ENCODE measurements at places on chromosomes 6 and 20. TPM values are rescaled to one million over a fixed set of nuclear protein-coding genes. Genes with fewer than 3 reads are reported as not detected.

HUS1B gene
- total RNA-seq, result not detected

SLC25A27 gene
- 11.7 TPM for total RNA-seq

DNA sequence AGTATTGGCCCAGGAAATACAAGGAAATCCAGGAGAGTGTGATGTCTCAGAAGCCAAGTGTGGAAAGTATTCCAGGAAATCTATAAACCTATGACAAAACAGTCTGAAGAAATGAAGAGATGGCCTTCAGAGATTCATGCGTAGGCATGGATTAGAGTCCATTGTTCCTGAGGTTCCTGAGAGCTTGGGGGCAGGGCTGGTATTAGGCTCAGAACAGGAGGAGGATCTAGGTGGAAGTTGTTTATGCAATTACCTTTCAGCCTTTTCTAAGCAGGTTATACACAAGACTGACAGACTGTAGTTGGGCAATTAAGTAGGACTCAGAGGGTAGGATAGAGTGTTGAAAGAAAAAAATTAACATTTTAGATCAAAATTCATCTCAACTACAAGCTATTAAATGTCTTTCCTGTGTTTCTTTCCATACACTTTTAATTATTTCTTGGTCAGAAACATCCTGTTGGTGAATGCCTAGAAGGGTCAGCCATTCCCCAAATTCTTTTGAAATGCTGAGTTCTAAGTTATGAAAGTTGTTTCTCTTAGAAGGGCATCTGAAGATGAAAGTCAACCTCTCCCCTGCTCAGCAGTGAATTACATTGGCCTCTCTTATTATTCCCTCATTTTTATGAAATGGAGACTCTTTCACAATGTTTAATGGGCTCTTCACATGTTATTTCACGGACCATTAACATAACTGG lies 201.2 kb upstream of the MYLIP start:
- DNase-seq, result no peak
- H3K36me3 ChIP-seq, result no peaks in the 10 kb centered on the region
- H3K4me3 ChIP-seq, result no peak overlapping the region

SENP6 gene
- total RNA-seq, result 24.4 TPM

DNA sequence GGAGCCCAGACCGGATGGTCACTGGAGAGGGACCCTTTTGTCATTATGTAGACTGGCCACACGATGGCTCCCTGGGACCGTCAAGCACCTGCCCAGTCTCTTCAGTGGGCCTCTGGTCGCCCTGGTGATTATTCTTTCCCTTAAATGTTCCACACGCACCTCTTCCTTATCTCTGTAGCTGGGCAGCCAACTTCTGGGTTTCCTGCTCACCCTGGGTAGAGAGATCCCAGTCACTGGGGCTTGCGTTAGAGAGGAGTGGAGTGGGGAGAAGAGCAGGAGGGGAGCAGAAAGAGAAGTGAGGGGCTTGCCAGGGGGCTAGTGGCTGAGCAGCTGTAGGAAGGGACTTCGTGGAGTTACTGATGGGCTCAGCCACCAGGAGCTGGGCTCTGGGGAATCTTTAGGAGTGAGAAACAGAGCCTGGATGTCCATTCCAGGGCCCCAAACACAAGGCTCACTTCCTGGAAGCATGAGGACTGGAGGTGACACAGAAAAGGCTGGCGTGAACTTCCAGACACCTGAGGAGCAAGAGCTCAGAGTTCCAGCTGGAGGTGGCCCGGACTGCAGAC lies 150.1 kb downstream of the DHX35 start:
- no peaks in the 10 kb centered on the region for H3K4me1 ChIP-seq
- H3K27me3 ChIP-seq, result no peaks in the 10 kb centered on the region
- no peak overlapping the region for H3K27ac ChIP-seq

GRCh38 chr20:47456041-47456537 lies 45.6 kb upstream of the NCOA3 start:
- H3K27me3 ChIP-seq, result no peaks in the 10 kb centered on the region
- DNase-seq, result no peak
- H3K4me1 ChIP-seq, result no peaks in the 10 kb centered on the region
- no peak overlapping the region for H3K4me3 ChIP-seq

GRCh38 chr6:47083586-47084047 lies 41.5 kb upstream of the ADGRF1 start:
- peak; percentile 61 for DNase-seq
- H3K27ac ChIP-seq, result no peak overlapping the region
- no peak overlapping the region for H3K4me3 ChIP-seq
- no peaks in the 10 kb centered on the region for H3K27me3 ChIP-seq

- H3K4me3 ChIP-seq, result no peak overlapping the region
- no peaks in the 10 kb centered on the region for H3K4me1 ChIP-seq
- DNase-seq, result no peak
- no peaks in the 10 kb centered on the region for H3K27me3 ChIP-seq
- no peaks in the 10 kb centered on the region for H3K36me3 ChIP-seq
- no peak overlapping the region for H3K27ac ChIP-seq
Observed at GRCh38 chr20:42493001-42493400, 696.7 kb downstream of the PTPRT start.

- H3K27ac ChIP-seq, result no peak overlapping the region
- H3K36me3 ChIP-seq, result no peaks in the 10 kb centered on the region
- H3K27me3 ChIP-seq, result no peaks in the 10 kb centered on the region
- DNase-seq, result no peak
Observed at GRCh38 chr6:125519367-125519766, 217.6 kb upstream of the HDDC2 start.

DNA sequence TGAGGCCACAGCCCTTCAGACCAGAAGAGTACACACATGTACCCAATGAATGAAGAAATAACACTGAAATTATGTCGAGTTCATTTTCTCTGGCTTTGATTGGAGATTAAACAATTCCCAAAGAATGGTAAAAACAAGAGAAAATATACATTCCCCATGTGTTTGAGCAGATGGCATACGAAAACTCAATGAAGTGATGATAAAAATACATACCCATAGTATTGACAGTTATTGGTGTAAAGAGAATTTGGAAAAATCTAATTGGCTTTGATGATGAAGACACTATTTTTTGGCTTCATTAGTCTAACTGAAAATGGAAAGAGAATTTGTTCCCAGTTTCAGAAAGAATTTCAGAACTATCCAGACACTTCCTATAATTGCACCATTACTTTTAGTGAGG lies 76.6 kb upstream of the SNRPB2 start:
- H3K4me1 ChIP-seq, result no peaks in the 10 kb centered on the region
- no peak overlapping the region for H3K4me3 ChIP-seq
- H3K27me3 ChIP-seq, result no peaks in the 10 kb centered on the region
- no peak overlapping the region for H3K27ac ChIP-seq

- H3K27ac ChIP-seq, result no peak overlapping the region
- no peaks in the 10 kb centered on the region for H3K4me1 ChIP-seq
- DNase-seq, result no peak
Observed at GRCh38 chr6:4281341-4282293, 146.2 kb upstream of the ECI2 start.

DNA sequence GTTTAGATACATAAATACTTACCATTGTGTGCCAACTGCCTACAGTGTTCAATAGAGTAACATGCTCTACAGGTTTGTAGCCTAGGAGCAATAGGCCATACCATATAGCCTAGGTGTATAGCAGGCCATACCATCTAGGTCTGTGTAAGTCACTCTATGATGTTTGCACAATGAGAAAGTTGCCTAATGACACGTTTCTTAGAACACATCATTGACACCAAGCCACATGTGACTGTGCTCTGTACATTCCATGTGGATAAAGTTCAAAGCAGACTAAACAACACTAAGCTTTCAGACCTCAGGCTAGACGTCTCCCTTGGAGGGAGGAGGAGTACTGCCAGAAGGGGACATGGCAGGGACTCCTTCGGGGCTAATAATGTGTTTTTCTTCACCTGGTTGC lies 93.6 kb downstream of the KIF16B start:
- no peaks in the 10 kb centered on the region for H3K27me3 ChIP-seq
- no peak for DNase-seq
- no peaks in the 10 kb centered on the region for H3K36me3 ChIP-seq
- H3K4me1 ChIP-seq, result no peaks in the 10 kb centered on the region
- H3K4me3 ChIP-seq, result no peak overlapping the region

DNA sequence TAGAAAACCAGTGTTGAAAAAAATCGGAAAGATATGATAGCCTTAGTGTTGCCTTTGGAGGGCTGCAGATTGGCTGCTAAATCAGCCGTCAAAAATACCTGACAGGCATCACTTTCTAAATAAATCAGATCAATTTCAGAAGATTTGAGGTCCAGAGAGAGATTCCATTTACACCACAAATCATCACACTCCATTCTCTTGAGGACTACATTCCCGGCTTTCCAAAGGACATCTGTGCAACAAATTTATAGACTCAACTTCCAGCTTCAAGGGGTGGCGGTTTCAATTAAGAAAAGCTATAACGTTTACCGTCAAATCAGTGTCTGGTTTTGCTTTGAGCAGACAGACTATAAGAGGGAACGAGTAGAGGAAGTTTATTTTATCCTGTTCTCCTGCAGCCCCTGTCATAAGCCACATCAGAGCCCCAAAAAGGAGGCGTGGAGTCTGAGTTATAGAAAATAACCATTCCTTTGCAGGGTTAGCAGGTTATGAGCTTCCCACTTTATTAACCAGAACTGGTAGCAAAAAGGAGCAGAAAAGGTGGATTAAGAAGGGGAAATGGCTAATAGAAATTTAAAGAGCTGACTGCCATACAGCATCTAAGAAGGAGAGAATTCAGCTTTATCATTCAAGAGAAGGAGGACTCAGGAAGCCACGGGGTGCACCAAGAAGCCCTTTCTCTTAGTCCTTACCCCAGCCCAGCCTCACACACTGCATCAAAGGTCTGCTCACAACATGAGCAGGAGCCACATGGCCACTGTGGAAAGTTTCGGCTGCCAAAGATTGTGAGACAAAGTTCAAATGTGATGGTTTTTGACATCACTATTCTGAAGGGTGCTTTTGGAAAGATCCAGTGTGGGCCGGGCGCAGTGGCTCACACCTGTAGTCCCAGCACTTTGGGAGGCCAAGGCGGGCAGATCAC lies 12.9 kb upstream of the UQCC2 start:
- H3K36me3 ChIP-seq, result no peaks in the 10 kb centered on the region
- no peak for DNase-seq
- H3K27me3 ChIP-seq, result no peaks in the 10 kb centered on the region
- no peak overlapping the region for H3K4me3 ChIP-seq
- H3K27ac ChIP-seq, result no peak overlapping the region

DNA sequence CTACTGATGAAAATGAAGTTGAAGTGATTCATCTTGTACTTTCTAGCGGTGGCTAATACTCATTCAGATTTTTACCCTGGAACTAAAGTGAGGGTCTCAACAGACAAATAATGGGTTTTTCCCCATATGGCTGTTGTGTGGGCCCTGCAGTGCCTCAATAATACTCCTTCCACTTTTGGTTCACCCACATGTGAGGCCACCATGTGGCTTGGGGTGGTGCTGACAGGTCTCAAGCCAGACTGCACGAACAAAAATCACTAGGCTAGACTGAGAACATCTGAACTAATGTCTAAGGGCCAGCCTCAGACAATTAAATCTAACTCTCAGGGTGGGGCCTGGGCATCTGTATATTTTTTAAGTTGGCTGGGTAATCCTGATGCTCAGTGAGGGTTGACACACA lies 7.9 kb upstream of the COL12A1 start:
- H3K27ac ChIP-seq, result no peak overlapping the region
- peaks cover 10% of the 10 kb centered on the region for H3K4me1 ChIP-seq
- no peak overlapping the region for H3K4me3 ChIP-seq
- H3K36me3 ChIP-seq, result no peaks in the 10 kb centered on the region

DNA sequence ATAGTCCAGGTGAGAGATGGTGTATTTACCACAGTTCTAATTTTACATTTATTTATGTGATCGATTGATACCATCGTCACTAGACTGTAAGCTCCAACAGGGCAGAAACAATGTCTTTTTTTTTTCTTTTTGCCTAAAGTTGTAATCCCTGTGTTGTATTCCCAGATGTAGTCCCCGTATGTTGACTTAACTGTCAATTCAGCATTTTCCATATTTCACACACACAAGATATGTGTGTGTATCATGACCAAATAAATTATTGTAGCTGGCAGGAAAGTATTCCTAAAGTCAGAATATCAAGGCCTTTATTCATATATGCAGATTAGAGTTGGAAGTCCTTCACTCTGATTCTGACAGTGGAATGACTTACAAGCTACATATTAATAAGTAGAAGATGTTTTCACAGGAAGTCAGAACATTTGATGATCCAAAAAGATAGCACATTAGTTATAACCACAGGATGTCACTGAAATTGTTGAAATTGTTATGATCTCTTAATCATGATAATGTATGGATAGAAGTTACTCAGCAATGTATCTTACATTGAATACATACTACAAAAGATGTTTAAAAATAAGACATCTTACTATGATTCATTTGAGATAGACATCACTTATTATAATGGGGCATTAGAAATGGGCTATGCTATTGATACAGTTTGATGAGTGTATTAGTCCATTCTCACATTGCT lies 10.6 kb downstream of the RNF182 start:
- no peaks in the 10 kb centered on the region for H3K4me1 ChIP-seq
- no peak overlapping the region for H3K27ac ChIP-seq
- H3K36me3 ChIP-seq, result no peaks in the 10 kb centered on the region
- H3K27me3 ChIP-seq, result no peaks in the 10 kb centered on the region
- no peak for DNase-seq

DNA sequence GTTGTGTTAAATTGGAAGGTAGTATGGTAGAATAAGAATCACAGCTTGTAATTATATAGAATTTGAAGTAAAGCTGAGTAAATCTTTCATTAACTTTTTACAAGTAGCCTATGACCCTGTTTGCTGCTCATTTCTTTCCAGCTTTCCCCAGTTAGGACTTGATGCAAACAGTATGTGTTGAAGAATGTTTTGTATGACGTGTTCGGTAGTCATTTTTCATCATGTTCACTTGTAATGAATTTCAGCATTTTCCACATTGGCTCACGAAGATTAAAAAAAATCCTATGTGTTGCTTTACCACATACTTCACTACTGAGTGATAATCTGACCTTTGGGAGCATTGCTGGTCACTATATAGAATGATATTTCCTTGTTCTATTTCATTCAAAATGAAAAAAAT lies 162.4 kb downstream of the CDKAL1 start:
- DNase-seq, result no peak
- H3K27ac ChIP-seq, result no peak overlapping the region
- no peaks in the 10 kb centered on the region for H3K36me3 ChIP-seq
- H3K4me1 ChIP-seq, result no peaks in the 10 kb centered on the region

DNA sequence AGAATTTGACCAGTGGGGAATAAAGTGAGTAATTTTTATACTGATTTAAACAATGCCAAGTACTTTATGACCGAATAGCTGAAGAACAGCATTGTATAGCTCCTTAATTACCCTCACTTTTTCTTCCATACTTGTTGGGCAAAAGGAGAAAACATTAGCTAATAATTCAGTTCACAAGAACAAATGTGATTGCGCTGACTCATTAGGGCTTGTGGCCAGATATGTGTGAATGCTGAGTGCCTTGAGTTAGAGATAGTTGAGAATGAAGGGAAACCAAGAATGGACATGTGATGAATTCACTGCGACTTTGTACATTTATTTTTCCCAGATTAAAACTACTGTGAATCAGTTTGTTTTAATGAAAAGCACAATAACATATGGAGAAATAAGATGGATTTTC lies 669.4 kb downstream of the TFAP2A start:
- no peaks in the 10 kb centered on the region for H3K27me3 ChIP-seq
- H3K4me3 ChIP-seq, result no peak overlapping the region
- no peak for DNase-seq
- H3K36me3 ChIP-seq, result no peaks in the 10 kb centered on the region
- H3K27ac ChIP-seq, result no peak overlapping the region

ENPP3 gene
- total RNA-seq, result not detected
